NCI-H446 treated with DMSO at 0.1 percent for 48 hours (cell line): ENCODE measurements at places on chromosomes 11 and 22.

DNA sequence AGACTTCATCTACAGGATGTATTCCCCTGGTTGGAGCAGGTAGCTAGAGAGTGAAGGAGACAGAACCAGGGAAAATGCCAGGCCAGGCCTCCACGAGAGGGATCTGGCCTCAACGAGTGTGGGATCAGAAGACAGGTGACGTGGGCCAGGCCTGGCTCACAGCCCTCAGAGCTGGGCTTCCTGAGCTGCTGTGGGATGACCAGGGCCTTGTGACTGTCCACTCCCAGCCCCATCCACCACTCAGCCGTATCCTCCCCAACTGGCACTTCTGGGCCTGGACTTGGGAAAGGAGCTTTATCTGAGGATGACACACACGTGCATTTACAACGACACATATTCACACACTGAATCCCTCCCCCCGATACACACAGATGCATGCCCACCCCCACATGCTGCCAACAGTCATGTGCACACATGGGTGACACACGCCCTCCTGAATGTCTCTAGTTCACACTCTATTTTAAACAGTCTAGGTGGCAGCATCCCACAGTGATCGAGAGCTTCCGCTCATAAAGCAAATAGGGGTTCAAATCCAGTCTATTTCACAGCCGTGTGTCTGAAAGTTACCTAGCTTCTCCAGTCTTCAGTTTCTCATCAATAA is 93.1 kb downstream of the TP53I11 start:
- DNase-seq = no peak

GRCh38 chr22:38240734-38241252 is 32.0 kb downstream of the TMEM184B start:
- DNase-seq = no peak

DNA sequence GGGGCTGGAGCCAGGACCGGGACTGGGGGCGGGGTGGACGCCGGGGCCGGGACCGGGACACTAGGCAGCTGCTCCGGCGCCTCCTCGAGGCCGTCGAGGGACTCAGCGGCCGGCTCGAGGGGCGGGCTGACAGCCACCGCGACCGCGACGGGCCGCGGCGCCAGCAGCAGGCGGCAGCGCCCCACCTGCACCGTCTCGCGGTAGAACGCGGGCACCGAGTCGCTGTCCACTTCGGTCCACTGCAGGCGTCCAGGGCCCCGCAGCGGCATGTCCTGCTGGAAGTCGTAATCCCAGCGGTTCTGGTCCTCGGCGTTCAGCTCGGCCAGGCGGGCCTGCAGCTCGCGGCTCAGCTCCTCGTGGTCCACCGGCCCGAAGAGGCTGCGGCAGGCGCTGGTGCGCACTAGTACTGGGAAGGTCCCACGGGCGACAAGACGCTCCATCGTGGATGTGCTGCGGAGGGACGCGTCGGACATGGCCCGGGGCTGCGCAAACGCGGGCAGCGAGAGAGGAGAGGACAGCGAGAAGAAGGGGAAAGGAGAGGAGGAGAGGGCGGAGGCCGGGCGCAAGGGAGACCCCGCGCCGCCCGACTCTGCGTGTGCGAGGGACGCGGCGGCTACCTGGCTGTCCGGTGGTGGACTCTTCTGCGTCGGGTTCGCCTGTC is 428 bp downstream of the CDKN1C start:
- no peak for DNase-seq

DNA sequence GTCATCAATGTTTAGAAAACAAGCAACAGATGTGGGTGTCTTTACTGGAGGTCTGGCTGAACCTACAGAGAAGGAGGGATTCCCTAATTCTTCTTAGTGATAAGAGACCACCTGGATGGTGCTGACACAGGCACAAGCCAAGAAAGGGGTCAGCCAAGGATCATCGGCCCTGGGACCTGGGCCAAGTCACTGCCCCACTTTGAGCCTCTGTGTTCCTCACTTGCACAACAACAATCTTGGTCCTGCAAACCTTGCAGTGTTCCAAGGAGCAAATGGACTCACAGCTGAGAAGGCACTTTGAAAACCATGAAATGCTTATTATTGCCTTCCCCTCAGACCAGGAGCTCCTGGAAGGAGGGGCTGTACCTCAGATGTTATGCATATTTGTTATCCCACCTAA is 7.0 kb upstream of the KCNE3 start:
- no peak for DNase-seq

DNA sequence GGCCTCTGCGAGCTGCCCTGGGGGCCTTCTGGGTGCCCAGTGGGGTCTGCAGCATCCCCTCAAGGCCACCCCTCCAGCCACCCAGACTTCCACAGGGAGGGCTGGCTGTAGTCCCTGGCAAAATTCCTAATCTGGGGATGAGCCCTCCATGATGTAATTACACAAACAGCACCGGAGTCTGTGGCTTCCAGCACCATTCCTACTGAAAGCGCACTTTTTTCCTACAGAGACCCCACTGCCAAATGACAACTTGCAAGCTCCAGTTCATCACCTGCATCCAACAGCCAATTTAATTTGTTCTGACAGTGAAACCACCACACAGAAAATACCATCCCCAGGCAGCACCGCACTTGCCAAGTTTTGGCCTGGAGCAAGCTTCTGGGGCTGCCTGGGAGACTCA is 70.4 kb downstream of the TRMU start:
- no peak for DNase-seq

GRCh38 chr11:105046898-105047579 is 1.9 kb upstream of the CARD16 start:
- peak; percentile 49 for DNase-seq

- no peak for DNase-seq
These were observed 99.8 kb downstream of the ARL14EP start for GRCh38 chr11:30422447-30423278.

DNA sequence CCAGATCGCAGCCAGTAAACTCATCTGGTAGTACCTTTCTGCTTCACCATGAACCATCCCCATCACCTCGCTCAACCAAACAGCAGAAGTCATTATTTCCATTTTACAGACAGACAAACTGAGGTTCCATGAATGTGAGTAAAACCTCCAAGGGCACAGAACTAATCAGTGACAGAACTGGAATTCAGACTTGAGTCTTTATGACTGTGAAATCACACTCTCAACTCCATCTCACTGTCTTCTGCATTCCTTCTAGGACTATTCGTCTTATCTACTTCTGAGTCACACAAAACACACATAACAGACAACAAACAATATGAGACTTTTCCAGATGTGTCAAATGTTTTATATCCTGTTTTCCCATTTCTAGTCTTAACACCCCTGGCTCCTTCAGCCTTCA is 9.3 kb upstream of the NUP50 start:
- no peak for DNase-seq

DNA sequence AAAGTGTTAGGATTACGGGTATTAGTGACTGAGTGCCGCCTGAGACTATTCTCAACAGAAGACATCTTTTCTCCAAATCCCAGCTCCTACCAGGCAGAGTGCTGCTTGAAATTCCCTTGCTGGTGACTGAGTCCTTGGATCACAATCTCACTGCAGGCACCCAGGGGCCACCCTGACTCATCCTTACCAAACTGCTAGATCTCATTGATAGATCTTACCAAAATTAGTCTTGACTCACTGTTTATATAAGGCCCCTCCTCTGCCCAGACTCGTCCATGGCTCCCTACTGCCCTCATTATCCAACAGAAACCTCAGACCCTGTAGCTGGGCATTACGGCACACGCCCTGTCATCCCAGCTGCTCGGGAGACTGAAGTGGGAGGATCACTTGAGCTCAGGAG is 14.7 kb downstream of the TBC1D10A start:
- DNase-seq = no peak

- DNase-seq = no peak
These were observed 65.4 kb upstream of the TSPAN18 start for GRCh38 chr11:44661311-44661717.

DNA sequence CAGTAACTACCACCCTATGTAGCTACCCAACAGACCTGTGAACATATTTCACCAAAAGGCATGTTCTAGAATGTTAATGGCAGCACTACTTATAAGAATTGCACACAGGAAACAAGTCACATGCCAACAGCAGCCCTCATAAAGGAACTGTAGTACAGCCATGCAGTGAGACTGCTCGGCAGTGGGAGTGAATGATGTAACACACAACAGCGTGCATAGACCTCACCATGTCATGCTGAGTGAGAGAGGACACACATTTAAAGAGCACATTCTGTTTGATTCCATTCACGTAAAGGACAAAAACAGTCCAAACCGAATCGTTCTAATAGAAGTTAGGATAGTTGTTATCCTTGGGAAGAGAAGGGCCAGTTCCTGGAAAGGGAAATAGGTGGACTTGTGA is 27.2 kb upstream of the KIRREL3 start:
- DNase-seq = no peak

- DNase-seq = no peak
These were observed 5.5 kb downstream of the TOLLIP start for GRCh38 chr11:1303973-1304372.

DNA sequence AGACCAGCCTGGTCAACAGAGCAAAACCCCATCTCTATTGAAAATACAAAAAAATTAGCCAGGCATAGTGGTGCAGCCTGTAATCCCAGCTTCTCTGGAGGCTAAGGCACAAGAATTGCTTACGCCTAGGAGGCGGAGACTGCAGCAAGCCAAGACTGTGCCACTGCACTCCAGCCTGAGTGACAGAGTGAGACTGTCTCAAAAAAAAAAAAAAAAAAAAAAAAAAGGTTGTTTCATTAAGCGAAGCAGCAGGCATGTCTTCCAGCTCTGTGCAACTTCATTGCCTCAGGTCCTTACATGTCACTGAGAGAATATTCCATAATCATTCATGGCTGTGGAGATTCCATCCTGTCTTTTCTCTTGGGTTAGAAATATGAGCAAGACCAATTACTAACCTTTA is 16.9 kb downstream of the GAB2 start:
- DNase-seq = no peak

DNA sequence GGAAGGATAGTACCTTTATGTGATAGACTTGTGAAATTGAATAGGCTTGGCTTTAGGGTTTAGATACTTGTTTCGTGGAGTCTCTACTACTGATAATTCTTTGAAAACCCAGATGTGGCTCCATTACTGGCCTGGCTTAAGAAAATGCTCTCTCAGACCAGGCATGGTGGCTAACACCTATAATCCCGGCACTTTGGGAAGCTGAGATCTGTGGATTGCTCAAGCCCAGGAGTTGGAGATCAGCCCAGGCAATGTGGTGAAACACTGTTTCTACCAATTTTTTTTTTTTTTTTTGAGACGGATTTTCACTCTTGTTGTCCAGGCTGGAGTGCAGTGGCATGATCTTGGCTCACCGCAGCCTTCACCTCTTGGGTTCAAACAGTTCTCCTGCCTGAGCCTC is 40.9 kb downstream of the ATG13 start:
- no peak for DNase-seq

GRCh38 chr22:23570681-23571080 is 9.4 kb downstream of the IGLL1 start:
- DNase-seq = no peak

DNA sequence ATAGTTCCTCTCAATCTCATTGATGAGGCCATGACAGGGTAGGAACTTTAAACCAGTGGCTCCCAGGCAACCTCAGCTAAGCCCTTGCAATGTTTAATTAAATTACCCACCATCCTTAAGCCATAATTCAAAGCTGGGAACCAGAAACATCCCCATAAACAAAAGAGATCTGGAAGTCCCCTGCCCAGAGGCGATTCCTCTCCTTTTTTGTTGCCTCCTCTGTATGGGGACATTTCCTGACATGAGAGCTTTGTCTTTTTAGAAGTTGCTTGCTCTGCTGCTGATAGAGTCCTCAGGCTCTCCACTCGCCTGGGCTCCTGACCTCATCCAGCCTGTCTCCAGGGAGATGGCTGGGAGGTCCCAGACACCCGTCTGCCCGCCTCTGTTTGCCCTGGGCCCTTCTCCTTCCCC is 3.2 kb downstream of the DTX4 start:
- no peak for DNase-seq

DNA sequence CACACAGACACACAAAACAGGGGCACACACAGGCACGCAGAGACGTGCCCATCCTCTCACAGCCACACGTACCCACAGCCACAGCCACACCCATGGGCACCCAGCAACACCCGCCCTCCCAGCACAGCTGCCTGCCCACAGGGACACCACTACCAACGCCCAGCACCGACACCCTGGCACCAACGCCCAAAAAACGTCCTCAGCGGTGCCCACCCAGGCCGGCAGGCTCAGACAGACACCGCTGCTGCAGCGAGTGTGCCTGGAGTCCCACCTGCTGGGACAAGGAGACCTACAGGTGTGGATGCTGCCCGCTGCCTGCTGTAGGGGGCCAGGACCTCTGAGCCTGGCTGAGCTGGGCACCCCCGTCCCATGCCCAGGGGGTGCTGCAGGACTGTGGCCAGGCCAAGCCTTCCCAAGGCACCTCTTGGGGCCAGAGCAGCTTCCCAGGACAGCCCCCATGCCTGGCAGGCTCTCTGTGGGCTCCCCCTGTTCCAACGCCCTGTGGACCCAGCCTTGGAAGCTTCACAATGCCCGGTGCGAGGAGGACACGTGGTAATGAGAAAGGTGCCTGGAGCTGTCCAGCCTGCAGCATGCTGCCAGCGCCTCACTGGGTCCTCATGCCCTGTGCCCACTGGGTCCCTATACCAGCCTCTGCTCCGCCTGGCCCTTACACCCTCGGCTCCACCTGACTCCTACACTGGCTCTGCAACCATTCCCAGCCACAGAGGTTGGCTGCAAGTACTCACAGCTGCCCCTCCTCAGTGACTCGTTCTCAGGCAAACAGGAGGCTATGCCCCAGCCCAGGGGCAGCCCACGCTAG is 45.8 kb upstream of the TH start:
- no peak for DNase-seq

DNA sequence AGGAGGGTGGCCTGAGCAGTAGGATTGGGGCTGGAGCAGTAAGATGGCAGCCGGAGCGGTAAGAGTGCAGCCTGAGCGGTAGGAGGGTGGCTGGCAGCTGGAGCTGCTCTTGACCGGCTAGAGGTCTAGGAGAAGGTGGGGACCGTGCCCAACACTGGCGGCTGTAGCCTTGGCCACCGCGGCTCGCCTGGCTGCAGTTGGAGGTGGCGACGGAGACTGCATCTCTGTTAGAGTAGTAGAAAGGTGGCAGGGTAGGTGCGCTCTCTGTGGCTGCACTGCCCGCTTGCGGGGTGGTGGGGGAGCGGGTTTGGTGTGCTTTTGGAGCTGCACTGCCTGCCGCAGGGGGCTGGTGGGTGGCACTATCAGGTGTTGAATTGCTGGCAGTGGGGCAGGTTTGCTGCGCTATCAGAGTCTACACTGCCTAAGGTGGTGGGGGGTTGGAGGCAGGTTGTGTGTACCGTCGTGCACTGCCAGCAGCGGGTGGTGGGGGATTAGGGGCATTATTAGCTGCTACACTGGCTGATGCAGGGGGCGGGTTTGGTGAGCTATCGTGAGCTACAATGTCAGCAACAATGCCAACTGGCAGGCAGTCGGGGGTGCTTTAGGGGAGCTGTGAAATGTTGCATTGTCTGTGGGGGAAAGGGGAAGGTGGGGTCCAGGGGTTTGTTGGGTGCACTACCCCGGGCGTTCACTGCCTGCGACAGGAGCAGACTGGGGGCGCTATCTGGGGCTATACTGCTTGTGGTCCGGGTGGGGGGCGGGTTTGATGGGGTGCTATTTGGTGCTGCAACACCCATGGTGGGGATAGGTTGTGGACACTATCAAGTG is 4461.3 kb upstream of the OR11H1 start:
- DNase-seq = no peak
